Stimulated activated naive CD8-positive, alpha-beta T cell treated with anti-CD3 and anti-CD28 coated beads, Interleukin-15, Interleukin-2, amounts not matched to agents 100 U/mL and 50 U/mL, for 24 hours (primary cell): ENCODE measurements at places on chromosomes 3 and 15.

DNA sequence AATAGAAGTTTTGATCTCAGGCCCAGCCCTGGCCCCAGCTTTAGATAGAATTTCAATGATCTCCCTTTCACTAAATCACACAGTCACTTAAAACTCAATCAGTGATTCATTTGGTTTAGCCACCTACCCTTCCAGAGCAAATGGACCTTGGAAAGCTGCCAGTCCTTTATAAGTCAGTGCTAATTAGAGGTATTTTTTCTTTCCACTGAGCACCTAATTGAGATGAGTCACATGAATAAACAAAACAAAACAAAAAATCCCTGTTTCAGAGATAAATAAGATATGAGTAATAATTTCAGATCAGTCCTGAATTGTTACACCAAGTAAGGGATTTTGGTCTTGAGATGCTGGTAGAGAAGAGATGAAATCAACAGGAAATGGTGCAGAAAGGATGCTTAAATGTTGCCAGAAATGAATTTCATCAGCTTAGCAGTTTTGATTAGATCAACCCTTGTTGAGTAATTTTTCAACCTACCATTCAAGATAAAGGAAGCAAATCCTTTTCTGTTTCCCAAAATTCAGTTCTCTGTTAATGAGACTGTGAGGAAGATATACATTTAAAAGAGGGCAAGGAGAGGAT, 352.0 kb upstream of the COL8A1 start:
- DNase-seq: no peak

GRCh38 chr3:108125550-108126071, 34.8 kb upstream of the CD47 start:
- peak; percentile 61 for DNase-seq

- DNase-seq: no peak
Measured at GRCh38 chr3:40851836-40852235, 327.1 kb downstream of the ZNF621 start.

DNA sequence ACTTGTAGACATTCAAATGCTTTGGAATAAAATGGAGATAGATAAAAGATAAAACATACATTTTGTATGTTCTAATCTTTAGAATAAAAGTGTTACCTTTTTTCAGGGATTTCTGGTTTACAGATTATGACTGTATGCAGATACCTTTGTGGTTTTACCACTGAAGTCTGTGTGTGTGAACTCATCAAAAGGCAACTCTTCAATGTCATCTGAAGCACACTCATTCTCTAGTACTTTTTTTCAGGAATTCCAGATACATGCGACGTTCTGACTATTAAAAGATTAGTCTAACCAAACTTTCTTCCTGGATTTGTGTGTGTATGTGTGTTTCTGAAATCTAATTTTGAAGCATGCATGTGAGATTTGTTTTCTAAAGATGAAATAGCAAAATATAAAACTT, 188.6 kb downstream of the NLGN1 start:
- DNase-seq: no peak

DNA sequence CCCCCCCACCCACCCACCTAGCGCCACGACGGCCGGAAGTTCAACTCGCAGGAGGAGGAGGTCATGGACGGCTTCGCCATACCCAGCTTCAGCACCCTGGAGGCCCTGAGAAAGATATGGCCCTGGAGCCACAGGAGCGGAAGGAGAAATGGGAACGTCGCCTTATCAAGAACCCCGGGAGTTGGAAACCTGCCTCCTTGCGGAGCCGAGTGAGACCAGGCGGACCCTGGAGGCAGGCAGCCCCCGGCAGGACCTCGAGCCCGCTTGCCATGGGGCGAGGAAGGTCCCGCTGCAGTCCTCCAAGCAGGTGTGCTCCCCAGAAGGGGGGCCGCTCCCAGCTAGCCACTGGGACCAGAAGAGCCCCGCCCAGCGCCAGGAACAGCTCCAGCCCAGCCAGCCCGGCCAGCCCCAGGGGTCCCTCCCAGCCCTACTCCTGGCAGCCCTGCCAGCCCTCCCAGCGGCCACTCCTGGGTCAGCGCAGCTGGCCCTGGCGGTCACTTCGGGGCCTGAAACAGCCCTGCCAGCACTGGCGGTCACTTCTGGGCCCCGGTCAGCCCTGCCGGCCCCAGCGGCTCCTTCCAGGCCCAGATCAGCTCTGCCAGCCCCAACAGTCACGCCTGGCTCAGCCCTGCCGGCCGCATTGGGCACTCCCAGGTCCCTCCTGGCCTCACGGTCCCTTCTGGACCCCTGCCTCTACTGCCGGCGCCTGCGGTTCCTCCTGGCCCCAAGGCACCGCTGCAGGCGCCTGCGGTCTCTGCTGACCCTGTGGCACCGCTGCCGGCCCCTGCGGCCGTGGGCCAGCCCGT, 10.3 kb upstream of the ROPN1B start:
- DNase-seq: no peak

GRCh38 chr3:163577271-163577670, 1501.0 kb downstream of the SI start:
- DNase-seq: no peak

DNA sequence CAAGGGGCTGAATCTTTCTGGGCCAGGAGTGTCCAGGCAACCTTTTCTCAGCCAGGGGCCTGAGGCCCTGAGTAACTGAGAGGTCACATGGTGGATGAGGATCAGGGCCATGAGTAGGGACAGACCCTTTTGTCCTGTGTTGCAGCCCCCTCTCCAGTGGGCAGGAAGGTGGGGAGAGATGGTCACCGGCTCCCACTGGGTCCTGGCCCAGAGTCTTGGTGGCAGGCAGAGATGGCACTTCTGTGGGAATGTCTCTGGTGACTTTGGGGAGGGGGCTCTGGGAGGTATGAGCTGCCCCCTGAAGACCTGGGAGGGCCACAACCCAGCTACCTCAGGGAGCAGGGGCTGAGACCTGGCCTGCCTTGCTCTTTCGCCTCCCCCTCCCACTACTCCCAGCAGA, 6.8 kb downstream of the ESYT3 start:
- DNase-seq: no peak

- DNase-seq: no peak
Measured at GRCh38 chr3:52117537-52117936, 36.7 kb downstream of the POC1A start.

GRCh38 chr3:124553178-124553577, 177.1 kb upstream of the UMPS start:
- DNase-seq: no peak

DNA sequence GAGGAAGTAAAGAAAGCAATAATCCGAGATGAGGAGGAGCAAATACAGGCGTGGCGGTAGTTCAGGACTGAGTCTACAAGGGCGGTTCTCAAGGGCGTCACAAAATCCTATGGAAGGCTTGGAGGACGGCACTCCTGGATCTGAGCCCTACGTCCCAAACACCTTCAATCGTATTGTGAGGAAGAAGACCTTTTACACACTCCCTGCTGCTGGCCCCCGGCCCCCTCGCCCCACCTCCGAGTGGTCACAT, 747 bp downstream of the PLD1 start:
- DNase-seq: no peak

DNA sequence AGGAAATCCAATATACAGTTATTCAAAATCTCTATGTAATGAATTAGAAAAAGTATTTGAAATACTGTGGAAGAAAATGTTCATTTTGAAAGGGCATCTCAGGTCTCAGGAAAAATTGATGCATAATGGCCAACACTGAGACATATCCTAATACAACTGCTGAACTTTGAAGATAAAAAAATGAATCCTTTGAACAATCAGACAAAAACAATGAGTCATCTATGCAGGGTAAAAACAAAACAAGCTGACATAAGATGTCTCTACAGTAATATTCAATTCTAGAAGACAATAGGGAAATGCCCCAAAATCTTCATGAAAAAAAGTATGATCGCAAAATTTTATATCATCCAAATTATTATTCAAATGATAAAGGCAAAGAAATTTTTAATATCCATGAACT, 34.0 kb upstream of the ZNF280D start:
- no peak for DNase-seq

DNA sequence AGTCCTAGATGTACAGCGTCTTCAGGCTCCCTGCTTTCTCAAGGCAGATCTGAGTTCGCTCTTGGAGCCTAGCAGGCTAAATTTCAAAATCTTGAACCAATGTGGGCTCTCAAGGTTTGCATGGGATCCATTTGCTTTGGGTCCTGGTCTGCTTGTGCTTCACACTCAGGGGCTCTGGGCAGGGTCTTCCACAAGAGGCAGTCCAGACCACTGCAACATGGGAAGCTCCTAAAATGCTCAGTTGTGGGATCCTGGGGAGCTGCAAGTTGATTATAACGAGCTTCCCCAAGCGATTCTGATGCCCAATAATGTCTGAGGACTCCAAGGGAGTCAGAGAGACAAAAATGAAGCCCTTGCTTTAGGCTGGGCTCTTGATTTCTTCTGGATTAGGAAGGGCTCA, 6.7 kb downstream of the NUTM1 start:
- DNase-seq: no peak

- no peak for DNase-seq
Measured at GRCh38 chr15:70153921-70154717, 56.4 kb upstream of the TLE3 start.

DNA sequence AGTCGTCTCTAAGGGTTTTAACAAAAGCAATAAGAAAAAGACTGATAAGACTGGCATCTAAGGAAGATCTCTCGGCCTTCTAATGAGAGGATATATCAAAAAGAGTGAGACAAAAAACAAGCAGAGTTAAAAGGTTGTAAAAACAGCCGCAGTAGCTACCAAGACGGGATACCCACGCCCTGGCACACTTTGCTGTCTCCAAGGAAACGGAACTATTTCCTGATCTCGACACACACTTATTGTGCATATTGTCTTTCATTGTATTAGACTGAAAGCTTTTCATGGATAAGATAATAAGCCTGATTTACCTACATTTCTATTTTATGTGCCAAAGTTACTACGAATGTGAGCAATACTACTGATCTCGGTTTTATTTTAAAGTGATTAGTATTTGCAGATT, 161.5 kb upstream of the MCTP2 start:
- DNase-seq: no peak

DNA sequence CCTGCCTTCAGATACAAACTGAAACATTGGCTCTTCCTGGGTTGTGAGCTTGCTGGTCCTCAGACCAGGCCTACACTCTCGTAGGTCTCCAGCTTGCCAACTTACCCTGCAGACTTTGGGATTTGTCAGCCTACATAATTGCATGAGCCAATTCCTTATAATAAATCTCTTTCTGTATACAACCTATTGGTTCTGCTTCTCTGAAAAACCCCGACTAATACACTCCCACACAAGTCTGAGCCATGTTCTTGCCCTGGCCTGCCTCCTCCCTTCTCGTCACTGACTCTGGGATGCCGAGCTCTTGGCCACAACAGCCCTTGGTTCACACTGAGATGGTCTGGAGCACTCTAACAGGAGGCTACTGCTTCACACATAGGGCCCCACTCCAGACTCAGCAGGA, 9.5 kb downstream of the CYP19A1 start:
- no peak for DNase-seq

DNA sequence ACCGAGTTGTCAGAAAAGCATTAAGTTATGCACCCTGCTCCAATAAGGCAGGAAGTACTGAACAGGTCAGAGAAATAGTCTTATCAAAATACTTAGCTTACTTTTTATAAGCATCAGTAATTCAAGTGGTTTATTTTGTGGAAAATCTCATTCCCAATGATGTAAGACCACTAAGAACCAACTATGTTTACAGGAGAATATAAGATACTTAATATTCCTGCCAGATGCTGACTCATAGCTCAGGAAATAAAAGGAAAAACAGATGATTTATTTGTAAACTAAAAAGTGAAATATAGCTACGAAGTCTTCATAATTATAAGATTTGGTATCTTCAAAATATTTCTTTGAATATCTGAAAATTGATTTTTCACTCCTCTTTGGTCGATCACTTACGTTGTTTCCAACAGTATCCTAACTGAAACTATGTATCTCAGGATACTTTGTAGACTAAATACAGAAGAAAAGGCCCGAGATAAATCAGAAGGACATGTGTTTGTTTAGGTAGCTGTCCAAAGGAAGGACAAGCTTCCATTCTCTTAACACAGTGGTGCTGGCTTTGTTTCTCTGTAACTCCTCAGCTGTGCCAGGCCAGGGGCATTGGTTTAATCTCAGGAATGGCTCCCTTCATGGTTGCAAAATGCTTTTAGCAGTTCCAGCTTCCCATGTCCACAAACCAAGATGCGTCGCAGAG, 295.8 kb downstream of the GBE1 start:
- no peak for DNase-seq
